ENCODE measurements at places on chromosomes 16 and 17. TPM values are rescaled to one million over a fixed set of nuclear protein-coding genes. Genes with fewer than 3 reads are reported as not detected.

Gene KRT32
- not detected for total RNA-seq

Gene PITPNM3
- 1.3 TPM for total RNA-seq

Gene TBC1D3C
- not detected for total RNA-seq

Gene USP43
- total RNA-seq, result 6.9 TPM

GRCh38 chr16:86040496-86040895 is 141.5 kb downstream of the IRF8 start:
- H3K36me3 ChIP-seq, result no peaks in the 10 kb centered on the region
- peak; percentile 0 for DNase-seq
- peaks cover 7% of the 10 kb centered on the region for H3K4me1 ChIP-seq
- H3K4me3 ChIP-seq, result no peak overlapping the region

DNA sequence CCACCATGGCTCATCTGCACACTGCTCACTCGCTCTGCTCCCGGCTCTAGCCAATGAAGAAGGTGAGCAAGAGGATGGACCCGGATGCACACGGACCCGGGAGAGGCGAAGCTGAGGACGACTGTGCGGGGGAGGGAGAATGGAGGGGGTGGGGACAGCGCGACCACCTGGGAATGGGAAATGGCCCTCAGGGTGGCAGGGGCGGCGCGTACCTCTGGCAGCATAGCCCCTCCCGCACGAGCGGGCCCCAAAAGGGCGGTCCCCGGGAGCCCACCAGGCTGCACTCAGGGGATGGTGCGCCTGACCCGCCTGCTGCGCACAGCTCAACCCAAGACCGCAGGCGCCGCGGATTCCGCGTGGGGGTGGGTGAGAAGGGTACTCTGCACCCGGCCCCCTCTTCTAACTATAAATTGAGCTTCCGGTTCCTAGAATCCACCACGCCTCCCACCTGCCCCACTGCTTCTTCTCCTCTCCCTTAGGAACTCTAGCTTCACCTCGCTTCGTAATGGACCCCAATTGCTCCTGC is 6.1 kb downstream of the MT1H start:
- no peak for DNase-seq
- no peaks in the 10 kb centered on the region for H3K27me3 ChIP-seq
- no peak overlapping the region for H3K4me3 ChIP-seq
- no peaks in the 10 kb centered on the region for H3K36me3 ChIP-seq
- no peak overlapping the region for H3K27ac ChIP-seq

DNA sequence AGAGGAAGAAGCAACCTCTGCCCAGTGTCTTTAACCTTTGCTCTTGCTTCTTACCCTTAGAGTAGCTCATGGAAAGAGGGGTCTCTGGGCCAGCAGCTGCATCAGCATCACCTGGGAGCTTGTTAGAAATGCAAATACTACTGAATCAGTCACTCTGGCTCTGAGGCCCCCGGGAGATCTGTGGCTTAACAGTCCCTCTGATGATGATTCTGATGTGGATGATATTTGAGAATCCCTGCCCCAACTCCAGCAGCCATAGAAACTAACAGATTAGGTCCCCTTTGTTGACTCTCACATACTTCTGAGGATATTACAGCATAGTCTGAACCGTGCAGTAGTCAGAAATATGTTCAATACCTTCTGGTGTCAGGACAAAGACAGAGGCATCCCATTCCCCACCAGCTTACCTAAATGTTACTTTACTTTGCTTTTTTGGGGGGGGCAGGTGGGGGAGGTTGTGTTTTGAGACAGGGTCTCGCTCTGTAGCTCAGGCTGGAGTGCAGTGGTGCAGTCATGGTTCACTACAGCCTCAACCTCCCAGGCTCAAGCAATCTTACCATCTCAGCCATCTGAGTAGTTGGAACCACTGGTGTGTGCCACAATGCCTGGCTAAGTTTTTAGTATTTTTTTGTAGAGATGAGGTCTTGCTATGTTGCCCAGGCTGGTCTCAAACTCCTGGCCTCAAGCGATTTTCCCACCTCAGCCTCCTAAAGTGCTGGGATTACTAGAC is 220.1 kb downstream of the CCDC182 start:
- no peak overlapping the region for H3K4me3 ChIP-seq
- H3K27me3 ChIP-seq, result no peaks in the 10 kb centered on the region
- no peak for DNase-seq

DNA sequence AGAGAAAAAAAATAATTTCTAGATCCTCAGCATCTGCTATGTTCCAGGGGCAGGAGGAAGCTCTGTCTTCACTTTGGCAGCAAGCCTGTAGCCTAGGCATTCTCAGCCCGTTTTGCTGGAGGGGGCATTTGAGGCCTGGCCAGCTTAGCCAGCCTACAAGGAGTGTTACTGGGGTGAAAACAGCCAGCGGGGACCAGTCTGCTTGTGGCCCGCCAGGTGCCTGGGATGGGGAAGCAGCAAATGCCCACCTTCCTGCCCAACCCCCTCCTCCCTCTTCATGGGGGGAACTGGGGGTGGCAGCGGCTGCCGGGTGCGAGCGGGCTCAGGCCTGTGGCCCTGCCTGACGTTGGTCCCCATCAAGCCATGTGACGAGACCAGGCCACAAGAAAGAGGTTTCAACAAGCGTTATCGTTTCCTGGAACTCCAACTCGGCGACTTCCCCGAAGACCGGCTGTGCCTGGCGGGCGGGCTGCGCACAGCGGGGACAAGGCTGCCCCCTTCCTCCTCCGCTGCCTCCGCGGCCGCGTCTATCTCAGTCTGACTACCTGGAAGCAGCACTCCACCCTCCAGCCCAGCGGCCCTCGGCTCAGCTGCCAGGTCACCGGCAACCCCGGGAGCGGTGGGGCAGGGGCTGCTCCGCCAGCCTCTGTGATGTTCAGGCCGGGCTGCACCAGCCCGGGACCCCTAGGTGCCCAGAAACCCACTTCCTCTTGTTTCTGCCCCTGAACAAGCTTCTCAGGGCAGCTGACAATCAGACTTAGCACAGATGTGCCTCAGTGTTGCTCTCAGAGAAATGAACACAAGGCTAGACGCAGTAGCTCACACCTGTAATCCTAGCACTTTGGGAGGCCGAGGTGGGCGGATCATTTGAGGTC is 22.9 kb downstream of the SOCS1 start:
- H3K4me3 ChIP-seq, result no peak overlapping the region
- peaks cover 12% of the 10 kb centered on the region for H3K4me1 ChIP-seq
- peak; percentile 51 for DNase-seq
- peak overlapping the region; percentile 22 for H3K27ac ChIP-seq
- no peaks in the 10 kb centered on the region for H3K36me3 ChIP-seq

- H3K27ac ChIP-seq, result no peak overlapping the region
- no peaks in the 10 kb centered on the region for H3K27me3 ChIP-seq
- H3K4me1 ChIP-seq, result no peaks in the 10 kb centered on the region
- DNase-seq, result no peak
These were observed 387.8 kb upstream of the SALL1 start for GRCh38 chr16:51538707-51539498.

GRCh38 chr16:69465881-69466280 is 41.5 kb downstream of the CYB5B start:
- H3K4me3 ChIP-seq, result no peak overlapping the region
- no peak for DNase-seq
- H3K36me3 ChIP-seq, result no peaks in the 10 kb centered on the region
- no peak overlapping the region for H3K27ac ChIP-seq
- peaks cover 12% of the 10 kb centered on the region for H3K4me1 ChIP-seq

- no peak overlapping the region for H3K4me3 ChIP-seq
- H3K4me1 ChIP-seq, result no peaks in the 10 kb centered on the region
- H3K36me3 ChIP-seq, result no peaks in the 10 kb centered on the region
- DNase-seq, result no peak
- no peaks in the 10 kb centered on the region for H3K27me3 ChIP-seq
These were observed 186.2 kb upstream of the WSCD1 start for GRCh38 chr17:5883775-5884665.

DNA sequence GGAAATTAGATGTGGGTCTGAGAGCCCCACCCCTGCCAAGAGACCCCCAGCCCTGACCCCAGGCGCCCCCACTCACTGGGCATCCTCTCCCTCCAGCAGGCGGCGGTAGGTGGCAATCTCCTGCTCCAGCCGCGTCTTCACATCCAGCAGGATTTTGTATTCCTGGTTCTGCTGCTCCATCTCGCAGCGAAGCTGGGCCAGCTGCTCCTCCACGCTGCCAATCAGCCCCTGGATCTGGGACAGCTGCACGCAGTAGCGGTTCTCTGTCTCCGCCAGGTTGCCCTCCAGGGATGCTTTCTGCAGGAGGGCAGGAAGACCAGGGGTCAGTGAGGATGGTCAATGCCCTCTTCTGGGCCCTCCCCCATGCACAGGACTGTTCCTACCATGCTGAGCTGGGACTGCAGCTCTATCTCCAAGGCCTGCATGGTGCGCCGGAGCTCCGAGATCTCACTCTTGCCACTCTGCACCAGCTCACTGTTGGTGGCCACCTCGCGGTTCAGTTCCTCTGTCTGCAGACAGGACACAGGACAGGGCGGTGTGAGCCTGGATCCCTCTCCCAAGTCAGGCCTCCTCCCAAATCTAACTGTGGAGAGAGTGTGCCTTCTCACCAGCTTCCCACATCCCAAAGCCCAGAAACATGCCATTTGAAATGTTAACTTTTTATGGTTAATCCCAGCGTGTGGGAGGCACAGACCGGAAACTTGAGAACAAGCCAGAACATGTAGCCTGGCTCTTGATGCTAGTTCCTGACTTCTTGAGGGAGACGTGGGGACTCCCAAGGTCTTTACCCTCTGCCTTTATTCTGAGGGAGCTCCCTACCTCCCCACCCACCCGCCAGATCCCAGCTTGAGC is 3.6 kb downstream of the KRT17 start:
- H3K27me3 ChIP-seq, result no peaks in the 10 kb centered on the region
- DNase-seq, result no peak
- H3K27ac ChIP-seq, result no peak overlapping the region
- no peaks in the 10 kb centered on the region for H3K36me3 ChIP-seq
- no peak overlapping the region for H3K4me3 ChIP-seq
- H3K4me1 ChIP-seq, result no peaks in the 10 kb centered on the region

DNA sequence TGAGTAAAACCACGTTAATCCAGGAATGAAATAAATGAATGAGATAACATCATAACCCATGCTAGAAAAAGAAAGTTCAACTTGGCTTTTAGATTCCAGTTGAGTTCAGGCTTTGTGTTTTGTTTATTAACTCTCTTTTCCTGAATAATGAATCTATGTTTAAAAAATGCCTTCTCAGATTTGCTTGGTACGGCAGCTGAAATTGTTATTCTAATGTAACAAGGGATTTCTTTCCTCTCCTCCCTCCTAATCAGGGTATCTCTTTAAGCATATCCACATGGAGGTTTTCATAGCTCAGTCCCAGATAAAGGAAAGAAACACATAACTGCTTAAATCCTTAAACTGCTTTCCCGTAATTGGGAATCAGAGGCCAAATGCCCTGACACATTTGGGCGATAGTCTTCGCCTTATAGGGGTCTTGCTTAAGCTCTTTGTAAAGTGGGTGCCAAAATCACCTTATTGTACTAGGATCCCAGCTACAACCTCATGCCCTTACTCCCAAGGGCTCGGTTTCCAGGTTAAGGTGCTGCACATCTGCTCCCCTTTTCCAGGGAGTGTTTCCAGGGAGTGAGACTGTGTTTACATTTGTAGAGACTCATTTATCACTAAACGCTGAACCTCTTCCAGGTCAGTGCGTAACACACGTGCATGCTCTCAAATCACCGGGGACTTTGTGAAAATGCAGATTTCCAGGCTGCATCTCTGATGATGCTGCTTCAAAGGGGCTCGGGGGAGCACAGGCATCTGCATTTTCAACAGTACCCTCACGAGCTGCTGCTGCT is 142.8 kb upstream of the FOXF1 start:
- no peaks in the 10 kb centered on the region for H3K4me1 ChIP-seq
- no peak overlapping the region for H3K27ac ChIP-seq
- H3K27me3 ChIP-seq, result no peaks in the 10 kb centered on the region
- no peak overlapping the region for H3K4me3 ChIP-seq
- DNase-seq, result no peak
- H3K36me3 ChIP-seq, result no peaks in the 10 kb centered on the region

GRCh38 chr17:58615768-58616659 is 75.8 kb downstream of the TEX14 start:
- no peaks in the 10 kb centered on the region for H3K36me3 ChIP-seq
- H3K27ac ChIP-seq, result no peak overlapping the region
- H3K4me3 ChIP-seq, result no peak overlapping the region
- no peaks in the 10 kb centered on the region for H3K4me1 ChIP-seq
- DNase-seq, result no peak
- H3K27me3 ChIP-seq, result no peaks in the 10 kb centered on the region
